Breast epithelium (tissue), 4 donors: ENCODE measurements at places on chromosomes 12 and 14.

DNA sequence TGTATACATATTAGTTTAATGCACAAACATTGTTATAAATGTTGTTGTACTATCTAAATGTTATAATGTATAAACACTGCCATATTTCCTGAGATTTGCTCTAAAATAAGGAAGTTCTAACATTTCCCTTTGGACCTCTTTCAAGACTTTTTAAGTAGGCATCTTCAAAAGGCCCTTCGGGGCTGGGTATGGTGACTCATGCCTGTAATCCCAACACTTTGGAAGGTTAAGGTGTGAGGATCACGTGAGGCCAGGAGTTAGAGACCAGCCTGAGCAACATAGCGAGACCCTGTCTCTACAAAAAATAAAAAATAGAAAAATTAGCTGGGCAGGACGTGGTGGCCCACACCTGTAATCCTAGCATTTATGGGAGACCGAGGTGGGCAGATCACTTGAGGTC lies 35.5 kb downstream of the FBLN5 start:
- no peak for DNase-seq

GRCh38 chr12:22101749-22102243 lies 55.8 kb downstream of the CMAS start:
- no peak for DNase-seq

DNA sequence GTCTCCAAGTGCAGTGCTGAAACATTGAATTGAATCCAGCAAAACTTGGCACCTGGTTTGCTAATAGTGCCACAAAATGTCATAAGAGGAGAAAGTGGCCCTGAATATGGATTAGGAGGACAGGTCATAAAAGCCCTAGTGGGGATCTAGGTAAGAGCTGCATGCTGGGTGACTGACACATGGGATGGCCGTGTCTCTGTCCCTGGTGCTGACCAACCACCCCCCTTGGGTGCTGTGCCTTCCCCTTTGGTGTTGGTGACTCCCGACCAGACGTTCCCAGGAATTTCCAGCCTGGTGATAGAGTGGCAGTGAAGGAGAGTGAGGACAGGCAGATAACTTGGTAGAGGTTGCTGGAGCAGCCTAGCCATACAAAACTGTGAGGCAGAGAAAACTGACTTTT lies 142.8 kb downstream of the VRK1 start:
- DNase-seq = no peak

GRCh38 chr12:112117685-112118084 lies 7.7 kb upstream of the TRAFD1 start:
- no peak for DNase-seq

DNA sequence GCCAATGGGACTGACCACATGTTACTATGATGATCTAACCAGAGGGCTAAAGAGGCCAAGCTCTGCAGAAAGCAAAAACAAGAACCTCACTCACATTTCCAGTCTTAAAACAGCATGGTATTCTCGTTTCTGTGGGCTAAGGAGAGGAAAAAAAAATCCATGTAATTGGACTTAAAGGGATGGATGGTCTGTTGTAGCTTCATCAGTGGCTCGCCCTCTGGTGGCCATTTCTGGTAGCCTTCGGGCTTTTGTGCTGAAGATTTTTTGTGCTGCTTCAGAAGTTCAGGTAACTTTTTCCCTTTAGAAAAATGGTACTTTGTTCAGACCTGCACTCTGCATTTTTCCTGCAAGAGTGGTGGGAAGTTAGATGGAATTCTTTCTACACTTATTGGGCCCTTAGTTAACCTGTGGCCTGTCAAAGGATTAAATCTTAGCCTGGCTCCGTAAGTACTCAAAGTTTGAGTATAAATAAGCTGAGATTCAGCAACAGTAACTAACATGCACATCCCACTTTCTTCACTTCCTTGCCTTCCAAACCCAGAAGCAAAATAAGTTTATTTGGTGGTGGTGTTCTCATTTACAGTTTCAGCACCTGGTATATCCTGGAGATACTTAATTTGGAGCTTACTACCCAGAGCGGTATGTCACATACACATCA lies 22.3 kb downstream of the DCAF4 start:
- DNase-seq = peak; percentile 66

DNA sequence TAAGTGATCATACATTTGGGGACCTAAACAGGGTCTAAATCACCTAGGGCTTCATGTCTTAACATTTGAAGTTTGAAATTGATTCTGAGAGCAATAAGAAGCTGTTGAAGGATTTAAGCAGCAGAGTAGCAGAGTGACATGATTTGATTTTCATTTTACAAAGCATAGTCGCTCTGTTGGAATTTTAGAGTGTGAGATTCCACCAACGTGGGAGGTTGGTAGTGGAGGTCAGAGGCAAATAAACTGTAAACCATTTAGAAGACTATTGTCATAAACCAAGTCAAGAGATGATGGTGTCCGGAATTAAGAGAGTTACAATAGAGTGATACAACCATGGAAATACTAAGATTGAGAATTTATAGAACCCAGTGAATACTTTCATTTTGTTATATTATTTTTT lies 52.7 kb upstream of the ZDHHC17 start:
- no peak for DNase-seq

DNA sequence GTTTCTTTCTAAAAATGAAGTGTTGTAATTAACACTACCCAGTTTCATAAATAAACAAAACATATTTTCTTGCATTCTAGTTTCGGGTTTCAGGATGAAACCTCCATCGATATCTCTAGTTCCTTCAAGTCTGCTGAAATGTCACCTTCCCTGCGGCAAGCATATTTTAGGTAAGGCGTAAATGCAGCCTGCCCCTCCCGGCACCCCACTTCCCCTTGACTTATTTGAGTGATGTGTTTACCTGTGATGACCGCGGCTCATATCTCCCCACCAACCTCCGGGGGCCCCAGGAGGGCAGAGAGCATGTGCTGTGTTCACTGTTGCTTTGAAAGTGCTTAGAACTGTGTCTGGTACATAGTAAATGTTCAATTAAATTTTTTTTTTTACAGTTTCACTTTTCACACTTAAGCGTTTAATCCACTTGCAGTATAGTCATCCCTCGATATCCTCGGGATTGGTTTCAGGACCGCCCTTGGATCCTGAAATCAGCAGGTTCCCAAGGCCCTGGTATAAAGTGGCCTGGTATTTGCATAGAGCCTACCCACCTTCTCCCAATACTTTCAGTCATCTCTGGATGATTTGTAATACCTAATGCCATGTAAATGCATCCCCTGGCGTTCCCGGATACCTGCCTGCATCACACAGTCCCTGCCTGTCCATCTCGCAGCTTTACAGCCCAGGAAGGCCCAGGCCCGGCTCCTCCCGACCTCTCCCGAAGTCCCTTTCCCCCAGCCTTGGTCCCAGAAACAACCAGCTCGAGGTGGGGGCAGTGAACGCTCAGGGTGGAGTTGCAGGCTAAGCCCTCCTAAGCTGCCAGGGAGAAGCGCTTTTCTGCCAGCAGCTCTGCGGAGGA lies 40.2 kb upstream of the FBRSL1 start:
- DNase-seq = no peak

DNA sequence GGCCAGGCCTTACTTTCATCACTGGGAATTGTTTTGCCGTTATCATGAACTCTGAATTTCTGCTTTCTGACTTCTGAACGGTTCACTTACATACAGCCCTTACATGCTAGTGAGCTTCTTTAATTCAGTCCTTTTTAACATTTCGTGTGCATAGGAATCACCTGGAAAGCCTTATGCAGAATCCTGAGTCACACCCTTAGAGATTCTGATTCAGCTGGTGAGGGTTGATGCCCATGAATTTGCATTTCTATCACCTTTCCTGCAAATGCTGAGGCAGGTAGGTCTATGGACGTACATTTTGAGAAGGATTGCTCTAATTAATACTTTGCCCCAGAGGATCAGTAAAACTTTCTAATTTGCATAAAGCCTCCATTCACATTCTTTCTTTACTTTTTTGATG lies 44.0 kb downstream of the PPHLN1 start:
- no peak for DNase-seq
